Epithelial cell of proximal tubule (primary cell): ENCODE measurements at places on chromosomes 5 and 9. TPM values are rescaled to one million over a fixed set of nuclear protein-coding genes. Genes with fewer than 3 reads are reported as not detected.
A peak's percentile ranks its signal among the peaks of the same experiment; 100 is the strongest.

DNA sequence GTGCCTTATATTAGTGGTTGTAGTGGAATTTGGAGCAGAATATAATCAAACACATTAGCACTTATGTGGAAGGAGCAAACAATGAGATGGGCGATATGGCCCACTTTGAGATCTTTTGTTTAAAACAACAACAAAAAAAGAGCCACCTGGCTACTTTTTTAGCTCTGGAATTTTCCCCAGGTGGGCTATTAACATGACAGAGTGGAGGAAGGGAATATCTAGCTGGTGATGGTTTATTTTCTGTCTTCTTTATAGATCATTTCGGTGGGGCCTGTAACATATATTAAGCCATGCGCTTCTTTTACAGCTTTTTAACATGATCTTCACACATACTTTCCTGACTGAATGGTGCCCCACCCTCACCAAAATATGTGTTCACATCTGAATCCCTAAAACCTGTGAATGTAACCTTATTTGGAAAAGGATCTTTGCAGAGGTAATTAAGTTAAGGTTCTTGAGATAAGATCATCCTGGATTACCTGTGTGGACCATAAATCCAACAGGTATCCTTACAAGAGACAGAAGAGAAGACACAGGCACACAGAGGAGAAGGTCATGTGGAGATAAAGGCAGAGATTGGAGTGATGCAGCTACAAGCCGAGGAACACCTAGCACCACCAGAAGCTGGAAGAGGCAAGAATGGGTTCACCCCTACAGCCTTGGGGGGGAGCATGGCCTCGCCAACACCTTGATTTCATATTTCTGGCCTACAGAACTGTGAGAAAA lies 16.6 kb upstream of the ENTREP1 start:
- no peak for DNase-seq

DNA sequence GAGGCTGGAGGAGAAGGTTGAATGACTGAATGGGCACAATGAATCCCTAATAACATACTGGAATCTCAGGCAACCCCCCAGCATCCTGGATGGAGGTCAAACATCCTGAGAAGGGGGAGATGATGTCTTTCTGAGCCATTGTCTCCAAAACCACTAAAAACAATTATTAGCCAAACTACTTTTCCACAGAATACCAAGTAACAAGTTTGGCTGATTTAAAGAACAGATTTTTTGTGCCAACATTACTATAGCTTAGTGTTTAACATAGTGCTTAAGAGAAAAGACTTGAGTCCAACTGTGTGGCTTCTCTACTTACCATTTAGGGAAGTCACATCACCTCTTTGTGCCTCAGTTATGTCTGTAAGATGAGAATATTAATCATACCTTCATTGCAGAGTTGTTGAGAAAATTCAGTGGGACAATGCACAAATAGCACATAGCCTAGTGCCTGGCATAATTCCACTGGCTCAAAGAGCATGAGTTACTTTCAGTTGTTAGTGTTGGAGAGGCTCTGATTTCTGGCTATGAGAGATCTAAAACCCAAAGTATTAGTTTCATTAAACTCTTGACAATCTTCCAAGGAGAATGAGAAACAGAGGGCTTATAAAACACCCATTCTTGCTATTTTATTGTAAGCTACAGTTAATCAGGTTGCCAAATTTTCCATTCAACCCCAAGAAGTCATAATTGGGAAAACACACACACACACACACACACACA lies 111.3 kb upstream of the NR3C1 start:
- DNase-seq: no peak

DNA sequence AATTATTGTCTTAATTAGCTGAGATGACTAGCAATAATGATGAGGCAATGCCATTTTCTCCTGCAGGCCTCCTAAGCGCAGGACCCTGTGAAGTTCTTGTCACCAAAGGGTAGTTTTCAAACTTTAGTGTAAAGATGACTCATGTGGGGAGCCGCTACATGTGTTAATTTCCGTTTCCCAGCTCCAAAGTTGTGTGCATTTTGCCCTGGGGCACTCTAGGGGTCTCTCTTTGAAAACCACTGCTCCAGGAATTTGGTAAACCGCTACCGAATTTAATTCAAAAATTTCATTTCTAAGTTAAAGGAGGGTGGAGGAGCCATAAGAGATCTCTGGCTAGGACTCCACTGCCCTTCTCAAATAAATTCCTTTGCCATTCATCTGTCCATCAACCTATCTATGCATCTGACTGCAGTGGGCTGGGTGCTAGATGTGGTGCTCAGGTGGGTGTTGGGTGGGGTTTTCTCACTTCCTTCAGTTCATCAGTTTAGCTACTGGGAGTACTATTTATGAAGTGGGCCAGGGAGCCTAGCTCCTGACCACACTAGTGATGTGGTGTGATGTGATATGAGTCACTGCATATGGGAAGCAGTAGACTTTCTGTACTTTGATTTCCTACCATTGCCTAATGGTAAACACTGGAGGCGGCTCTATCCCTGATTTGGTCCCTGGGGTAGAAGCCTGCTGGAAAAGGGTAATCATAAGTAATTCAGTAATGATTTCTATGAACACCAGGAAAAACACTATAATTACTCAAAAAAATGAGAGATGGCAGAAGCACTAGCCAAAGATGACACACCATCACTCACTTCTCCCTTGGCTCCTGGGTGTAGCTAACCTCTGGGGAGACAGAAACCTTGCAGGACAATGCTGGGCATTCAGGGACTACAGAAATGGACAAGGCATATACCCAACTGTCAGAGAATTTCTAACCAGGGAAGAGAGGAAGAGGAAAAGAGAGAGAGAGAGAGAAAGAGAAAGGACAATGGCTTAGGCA lies 4.0 kb upstream of the ZSWIM6 start:
- no peak for DNase-seq

- no peak for DNase-seq
Measured at GRCh38 chr9:71663216-71663615, 105.1 kb downstream of the CEMIP2 start.

DNA sequence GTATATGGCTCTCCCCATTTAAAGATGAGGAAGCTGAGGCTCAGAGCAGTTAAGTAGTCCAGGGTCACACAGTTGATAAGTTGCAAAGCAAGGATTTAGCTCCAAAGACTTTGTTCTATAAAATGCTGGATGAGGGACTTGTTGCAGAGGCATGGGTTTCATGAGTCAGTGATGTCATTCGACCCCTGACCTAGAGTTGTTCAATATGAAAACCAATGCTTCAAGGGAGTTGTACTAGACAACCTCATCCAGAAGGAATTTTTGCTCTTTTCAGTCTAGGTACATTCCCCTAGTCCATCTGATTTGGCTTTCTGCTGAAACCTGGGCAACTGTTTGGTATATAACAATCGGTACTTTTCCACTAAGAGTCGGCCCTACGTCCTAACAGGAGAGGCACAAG lies 550.4 kb downstream of the EBF1 start:
- no peak for DNase-seq

- DNase-seq: no peak
Measured at GRCh38 chr5:169908864-169909263, 71.4 kb downstream of the INSYN2B start.

- DNase-seq: peak; percentile 45
Measured at GRCh38 chr5:125409861-125410536, 663.6 kb upstream of the ZNF608 start.

GRCh38 chr9:127543221-127543620 lies 68.9 kb upstream of the STXBP1 start:
- DNase-seq: no peak

- DNase-seq: no peak
Measured at GRCh38 chr9:134376386-134377142, 50.3 kb downstream of the RXRA start.

- DNase-seq: no peak
Measured at GRCh38 chr5:148808864-148809642, 17.4 kb upstream of the ADRB2 start.

DNA sequence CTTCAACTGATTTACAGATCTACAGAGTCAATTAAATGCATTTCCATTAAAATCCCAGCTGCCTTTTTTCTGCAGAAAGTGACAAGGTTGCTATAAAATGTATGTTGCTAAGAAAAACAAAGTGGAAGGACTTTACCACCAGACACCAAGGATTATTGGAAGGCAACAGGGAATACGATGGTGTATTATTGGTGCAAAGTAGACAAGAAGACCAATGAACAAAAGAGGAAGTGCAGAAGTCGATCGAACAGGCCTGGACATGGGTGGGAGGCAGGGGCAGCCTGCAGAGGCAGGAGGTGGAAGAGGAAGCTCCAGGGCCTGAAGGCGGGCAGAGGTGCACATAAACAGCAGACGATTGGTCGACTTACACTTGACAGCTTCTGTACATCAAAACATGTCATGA lies 10.6 kb upstream of the SLC6A19 start:
- no peak for DNase-seq

DNA sequence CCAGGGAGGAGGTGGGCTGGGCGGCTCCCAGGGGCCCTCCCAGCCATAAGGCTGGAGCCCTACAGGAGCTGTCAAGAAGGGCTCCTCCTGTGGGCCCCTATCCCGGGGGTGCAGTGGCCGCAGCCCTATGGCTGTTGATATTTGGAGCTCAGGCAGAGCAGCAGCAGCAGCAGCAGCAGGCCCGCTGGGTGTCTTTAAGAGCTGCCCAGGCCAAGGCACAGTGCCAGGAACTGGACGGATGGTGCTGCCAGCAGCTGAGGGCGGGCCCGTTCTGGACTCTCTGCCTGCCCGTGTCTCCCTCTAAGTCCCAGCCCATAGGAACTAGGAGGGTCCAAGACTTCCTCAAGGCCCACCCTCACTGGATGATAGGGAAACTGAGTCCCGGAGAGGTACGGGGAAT lies 3.6 kb downstream of the AK1 start:
- DNase-seq: no peak

DNA sequence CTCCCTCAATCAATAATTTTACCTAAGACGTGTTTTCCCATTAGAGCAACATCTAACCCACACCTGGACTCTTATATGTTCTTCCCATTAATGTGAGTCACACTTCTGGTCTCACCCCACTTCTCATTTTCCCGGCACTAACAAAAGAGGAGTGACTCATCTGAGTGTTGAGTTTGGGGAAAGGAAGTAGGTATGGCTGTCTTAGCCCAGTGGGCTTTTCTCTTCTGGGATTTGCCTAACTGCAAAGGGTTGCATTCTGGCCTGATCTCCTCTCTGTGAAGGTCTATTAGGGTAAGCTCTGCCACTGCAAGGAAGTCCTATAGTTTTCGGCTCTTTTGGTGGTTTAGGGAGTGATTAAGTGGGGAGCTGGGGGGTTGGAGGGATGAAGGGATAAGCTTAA lies 195.6 kb downstream of the KIAA0825 start:
- peak; percentile 26 for DNase-seq

DNA sequence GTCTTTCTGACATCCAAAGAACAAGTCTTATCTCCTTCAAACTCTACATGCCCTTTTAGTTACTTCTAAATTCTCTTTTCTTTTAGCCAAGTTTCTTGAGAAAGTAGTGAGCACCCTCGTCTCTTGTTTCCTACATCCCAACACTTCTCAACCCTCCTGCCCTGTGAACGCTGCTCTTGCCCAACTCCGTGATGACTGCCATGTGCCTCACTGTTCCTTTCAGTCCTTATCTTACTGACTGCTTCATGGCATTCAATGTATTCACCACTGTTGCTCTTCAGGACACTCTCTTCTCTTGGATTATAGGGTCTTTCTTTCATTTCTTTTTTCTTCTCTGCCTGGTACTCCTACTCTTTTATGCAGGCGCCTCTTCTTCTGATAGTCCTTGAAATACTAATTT lies 14.8 kb downstream of the C9 start:
- no peak for DNase-seq

- no peak for DNase-seq
Measured at GRCh38 chr5:136130581-136130980, 2.1 kb upstream of the SMAD5 start.

DNA sequence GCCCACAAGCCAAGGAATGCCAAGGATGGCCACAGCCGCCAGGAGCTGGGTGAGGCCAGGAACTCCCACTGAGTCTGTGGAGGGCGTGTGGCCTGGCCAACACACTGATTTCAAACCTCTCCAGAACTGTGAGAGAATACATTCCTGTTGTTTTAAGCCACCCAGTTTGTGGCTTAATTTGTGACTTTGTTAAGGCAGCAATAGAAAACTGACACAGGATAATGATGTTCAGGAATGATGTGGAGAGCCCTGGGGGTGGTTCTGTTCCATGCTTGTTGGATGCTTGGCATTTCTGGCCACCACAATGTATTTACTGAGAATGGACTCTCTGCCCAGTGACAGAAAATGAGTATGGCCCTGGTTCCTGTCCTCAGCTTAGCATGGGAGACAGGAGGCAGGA lies 82.8 kb downstream of the DAP start:
- DNase-seq: no peak

DNA sequence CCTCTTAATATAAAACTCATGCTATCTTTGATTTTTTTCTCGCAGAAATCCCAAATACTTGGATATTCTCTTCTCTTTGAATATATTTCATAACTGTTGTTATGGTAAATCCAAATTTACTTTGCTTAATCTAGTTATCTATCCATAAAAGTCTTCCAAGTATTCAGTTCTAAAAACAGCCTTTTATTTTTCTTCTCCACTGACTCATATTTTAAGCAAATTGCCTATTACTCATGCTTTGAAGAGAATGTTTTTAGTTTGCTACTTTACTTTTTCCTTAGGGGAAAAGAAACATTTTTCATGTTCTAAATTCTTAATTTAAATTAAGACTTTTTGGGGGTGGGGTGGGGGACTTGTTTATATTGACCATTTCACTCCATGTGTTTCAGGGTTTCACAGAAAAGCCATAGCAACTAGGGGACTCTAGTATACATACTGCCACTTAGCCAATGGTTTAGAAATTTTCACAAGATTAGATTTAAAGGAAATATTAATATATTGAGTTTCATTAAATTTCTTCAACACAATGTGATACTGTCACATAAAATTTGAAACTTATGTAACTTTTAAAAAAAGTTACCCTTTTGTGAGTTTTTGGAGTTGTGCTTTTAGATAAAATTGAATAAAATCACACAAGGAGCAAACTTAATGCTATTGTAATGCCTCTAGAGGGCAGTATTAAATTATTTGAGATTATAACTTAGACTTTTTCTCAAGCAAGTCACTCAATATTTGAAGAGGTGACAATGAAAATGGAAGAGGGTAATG lies 545.8 kb upstream of the ARRDC3 start:
- no peak for DNase-seq

GRCh38 chr9:28678097-28678496 lies 1104.8 kb upstream of the C9orf72 start:
- no peak for DNase-seq

The ZMAT2 gene
- 38.3 and 43.6 TPM in 2 replicates for total RNA-seq

The CATSPER3 gene
- 0.29 TPM in 1 of 2 replicates, not detected in the other for total RNA-seq

The GLRA1 gene
- total RNA-seq: not detected in 2 replicates

The GRM6 gene
- not detected in 2 replicates for total RNA-seq

The SLC1A3 gene
- total RNA-seq: 1.3 and 1.7 TPM in 2 replicates

The FBP1 gene
- 1.6 and 2.9 TPM in 2 replicates for total RNA-seq

The EDIL3 gene
- 77.3 and 80.1 TPM in 2 replicates for total RNA-seq

The LCN1 gene
- not detected in 2 replicates for total RNA-seq

The FSTL4 gene
- total RNA-seq: not detected in 2 replicates

The ACTBL2 gene
- total RNA-seq: 2.2 and 2.3 TPM in 2 replicates

The NUP214 gene
- total RNA-seq: 18.5 and 37.2 TPM in 2 replicates
